ENCODE measurements at places on chromosomes 5 and 9.

GRCh38 chr9:20355022-20355421 lies 267.3 kb downstream of the MLLT3 start:
- no peak for DNase-seq

DNA sequence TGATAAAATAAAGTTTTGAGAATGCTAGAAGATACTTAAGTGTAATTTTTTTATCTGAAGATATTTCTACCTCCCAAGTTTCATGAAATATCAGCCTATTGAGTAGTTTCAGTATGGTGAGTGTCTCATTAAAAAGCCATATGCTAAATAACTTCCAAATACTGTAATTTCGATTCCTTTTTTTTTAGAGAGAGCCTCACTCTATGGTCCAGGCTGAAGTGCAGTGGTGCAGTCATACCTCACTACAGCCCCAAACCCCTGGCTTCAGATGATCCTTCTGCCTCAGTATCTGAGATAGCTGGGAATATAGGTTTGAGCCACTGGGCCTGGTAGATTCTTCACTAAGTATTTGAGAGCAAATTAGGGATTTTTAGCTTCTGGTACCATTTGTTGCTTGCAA lies 24.5 kb downstream of the CDC42SE2 start:
- no peak for DNase-seq

- no peak for DNase-seq
These were observed 29.3 kb downstream of the ATP6V0E1 start for GRCh38 chr5:173012882-173013281.

GRCh38 chr5:31819926-31820516 lies 181.1 kb downstream of the PDZD2 start:
- no peak for DNase-seq

- no peak for DNase-seq
These were observed 85.8 kb upstream of the IL6ST start for GRCh38 chr5:56080375-56081052.

Measured in KBM-7 (cell line).